ENCODE measurements at places on chromosomes 13 and 19. TPM values are rescaled to one million over a fixed set of nuclear protein-coding genes. Genes with fewer than 3 reads are reported as not detected.
A peak's percentile ranks its signal among the peaks of the same experiment; 100 is the strongest.

KCNN1 gene
- total RNA-seq: 0.24 TPM

TMEM86B gene
- total RNA-seq: 6.5 TPM

PRR22 gene
- 2.2 TPM for total RNA-seq

SKA3 gene
- 34.0 TPM for total RNA-seq

- H3K4me3 ChIP-seq: peak overlapping the region; percentile 100
- no peaks in the 10 kb centered on the region for H3K27me3 ChIP-seq
- H3K4me1 ChIP-seq: peaks cover 13% of the 10 kb centered on the region
- H3K36me3 ChIP-seq: peaks cover 41% of the 10 kb centered on the region
- peak overlapping the region; percentile 32 for H3K27ac ChIP-seq
Measured at GRCh38 chr19:20422216-20423205, 143.1 kb downstream of the ZNF737 start.

DNA sequence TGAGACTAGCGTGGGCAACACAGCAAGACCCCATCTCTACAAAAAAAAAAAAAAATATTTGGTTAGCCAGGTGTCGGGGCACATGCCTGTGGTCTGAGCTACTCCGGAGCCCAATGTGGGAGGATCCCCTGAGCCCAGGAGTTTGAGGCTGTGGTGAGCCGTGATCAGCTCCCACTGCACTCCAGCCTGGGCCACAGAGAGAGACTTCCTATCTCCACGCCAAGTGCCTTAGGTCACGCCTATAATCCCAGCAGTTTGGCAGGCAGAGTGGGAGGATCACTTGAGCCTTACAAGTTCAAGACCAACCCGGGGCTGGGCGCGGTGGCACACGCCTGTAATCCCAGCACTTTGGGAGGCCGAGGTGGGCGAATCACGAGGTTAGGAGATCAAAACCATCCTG, 8.7 kb upstream of the ADAT3 start:
- H3K4me1 ChIP-seq: peaks cover 26% of the 10 kb centered on the region
- H3K27me3 ChIP-seq: no peaks in the 10 kb centered on the region
- H3K4me3 ChIP-seq: peak overlapping the region; percentile 84
- DNase-seq: no peak
- H3K27ac ChIP-seq: peak overlapping the region; percentile 98
- no peaks in the 10 kb centered on the region for H3K36me3 ChIP-seq

DNA sequence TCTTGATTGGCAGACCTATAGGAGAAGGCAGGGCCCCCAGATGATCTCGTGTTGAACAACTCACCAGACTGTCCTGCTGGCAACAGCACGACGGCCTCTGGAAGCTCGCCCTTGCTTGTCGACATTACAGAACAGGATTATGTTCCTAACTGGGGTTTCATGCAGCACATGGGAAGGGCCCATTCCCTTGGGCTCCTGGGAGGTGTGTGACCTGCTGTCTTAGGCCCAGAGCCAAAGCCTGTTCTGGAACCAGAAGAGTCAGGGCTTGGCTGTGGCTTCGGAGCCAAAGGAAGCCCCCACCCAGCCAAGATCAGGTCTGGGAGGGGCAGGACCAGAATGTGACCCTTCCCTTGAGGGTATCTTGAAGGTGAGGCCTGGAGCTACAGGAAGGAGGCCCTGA, 36.9 kb downstream of the RGCC start:
- H3K4me3 ChIP-seq: no peak overlapping the region
- peaks cover 1% of the 10 kb centered on the region for H3K36me3 ChIP-seq
- H3K27ac ChIP-seq: peak overlapping the region; percentile 10
- peaks cover 78% of the 10 kb centered on the region for H3K4me1 ChIP-seq
- no peaks in the 10 kb centered on the region for H3K27me3 ChIP-seq

GRCh38 chr19:16677055-16677454, 16.1 kb downstream of the TMEM38A start:
- peaks cover 3% of the 10 kb centered on the region for H3K27me3 ChIP-seq
- no peak for DNase-seq
- no peak overlapping the region for H3K4me3 ChIP-seq
- H3K27ac ChIP-seq: no peak overlapping the region

DNA sequence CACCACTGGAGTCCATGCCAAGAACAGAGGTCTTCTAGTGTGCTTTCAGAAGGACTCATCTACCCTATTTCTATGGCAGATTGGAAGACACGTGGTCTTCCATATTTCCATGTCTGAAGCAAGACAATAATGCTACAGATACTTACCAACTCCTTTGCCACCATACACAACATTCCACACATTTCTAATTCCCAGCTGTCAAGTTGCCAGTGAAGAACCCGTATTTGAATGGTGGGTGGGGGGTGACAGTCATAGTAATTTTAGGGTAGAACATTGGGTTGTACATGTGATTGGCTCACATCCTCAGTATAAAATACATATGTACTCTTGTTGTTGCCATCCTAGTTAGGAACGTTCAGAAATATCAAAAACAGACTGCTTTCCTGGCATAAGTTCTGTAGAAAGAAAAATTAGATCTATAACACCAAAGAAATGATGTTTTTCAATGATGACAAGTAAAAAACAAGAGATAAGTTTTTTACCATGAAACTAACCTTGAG, 69.3 kb downstream of the LHFPL6 start:
- peaks cover 11% of the 10 kb centered on the region for H3K27me3 ChIP-seq
- no peaks in the 10 kb centered on the region for H3K36me3 ChIP-seq
- no peaks in the 10 kb centered on the region for H3K4me1 ChIP-seq
- no peak overlapping the region for H3K4me3 ChIP-seq

DNA sequence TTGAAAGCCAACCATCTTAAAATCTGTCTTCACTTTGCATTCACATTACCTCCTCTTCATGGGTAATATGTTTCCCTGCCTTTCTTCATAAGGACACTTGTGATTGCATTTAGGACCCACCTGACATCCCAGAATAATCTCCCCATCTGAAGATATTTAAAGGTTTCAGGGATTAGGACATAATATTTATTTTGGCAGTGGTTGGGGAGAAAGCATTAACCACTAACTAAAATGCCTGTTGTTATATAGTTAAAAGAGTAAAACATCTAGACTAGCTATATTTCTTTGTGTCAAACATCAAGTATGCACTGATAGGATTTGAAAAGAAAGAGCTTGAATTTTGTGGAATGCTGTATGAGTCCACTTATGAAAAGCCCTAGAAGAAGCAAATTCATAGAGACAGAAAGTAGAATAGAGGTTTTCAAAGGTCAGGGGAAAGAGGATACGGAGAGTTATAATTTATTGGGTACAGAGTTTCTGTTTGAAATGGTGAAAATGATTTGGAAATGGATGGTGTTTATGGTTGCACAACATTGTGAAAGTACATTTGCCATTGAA, 457.7 kb upstream of the SPRY2 start:
- no peak overlapping the region for H3K27ac ChIP-seq
- no peak for DNase-seq
- no peak overlapping the region for H3K4me3 ChIP-seq
- H3K27me3 ChIP-seq: no peaks in the 10 kb centered on the region
